Left lung (tissue), 14 donors: ENCODE measurements at places on chromosomes 12 and 14. TPM values are rescaled to one million over a fixed set of nuclear protein-coding genes. Genes with fewer than 3 reads are reported as not detected.

GRCh38 chr12:61780435-61780834, 479.8 kb upstream of the USP15 start:
- no peak overlapping the region for H3K4me3 ChIP-seq
- no peaks in the 10 kb centered on the region for H3K27me3 ChIP-seq
- H3K4me1 ChIP-seq: no peaks in the 10 kb centered on the region
- no peak for DNase-seq

DNA sequence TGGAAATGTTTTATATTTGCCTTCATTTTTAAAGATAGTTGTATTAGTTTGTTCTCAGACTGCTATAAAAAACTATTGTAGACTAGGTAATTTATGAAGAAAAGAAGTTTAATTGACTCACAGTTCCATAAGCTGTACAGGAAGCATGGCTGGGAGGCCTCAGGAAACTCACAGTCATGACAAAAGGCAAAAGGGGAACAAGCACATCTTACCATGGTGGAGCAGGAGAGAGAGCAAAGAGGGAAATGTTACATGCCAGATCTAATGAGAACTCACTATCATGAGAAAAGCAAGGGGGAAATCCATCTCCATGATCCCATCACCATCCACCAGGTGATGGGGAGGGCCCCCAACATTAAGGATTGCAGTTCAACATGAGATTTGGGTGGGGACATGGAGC, 35.5 kb upstream of the UNC79 start:
- H3K36me3 ChIP-seq: no peaks in the 10 kb centered on the region
- DNase-seq: no peak
- no peaks in the 10 kb centered on the region for H3K4me1 ChIP-seq
- H3K27me3 ChIP-seq: no peaks in the 10 kb centered on the region
- H3K27ac ChIP-seq: no peak overlapping the region

Gene PDZRN4
- 0.58 TPM for total RNA-seq

DNA sequence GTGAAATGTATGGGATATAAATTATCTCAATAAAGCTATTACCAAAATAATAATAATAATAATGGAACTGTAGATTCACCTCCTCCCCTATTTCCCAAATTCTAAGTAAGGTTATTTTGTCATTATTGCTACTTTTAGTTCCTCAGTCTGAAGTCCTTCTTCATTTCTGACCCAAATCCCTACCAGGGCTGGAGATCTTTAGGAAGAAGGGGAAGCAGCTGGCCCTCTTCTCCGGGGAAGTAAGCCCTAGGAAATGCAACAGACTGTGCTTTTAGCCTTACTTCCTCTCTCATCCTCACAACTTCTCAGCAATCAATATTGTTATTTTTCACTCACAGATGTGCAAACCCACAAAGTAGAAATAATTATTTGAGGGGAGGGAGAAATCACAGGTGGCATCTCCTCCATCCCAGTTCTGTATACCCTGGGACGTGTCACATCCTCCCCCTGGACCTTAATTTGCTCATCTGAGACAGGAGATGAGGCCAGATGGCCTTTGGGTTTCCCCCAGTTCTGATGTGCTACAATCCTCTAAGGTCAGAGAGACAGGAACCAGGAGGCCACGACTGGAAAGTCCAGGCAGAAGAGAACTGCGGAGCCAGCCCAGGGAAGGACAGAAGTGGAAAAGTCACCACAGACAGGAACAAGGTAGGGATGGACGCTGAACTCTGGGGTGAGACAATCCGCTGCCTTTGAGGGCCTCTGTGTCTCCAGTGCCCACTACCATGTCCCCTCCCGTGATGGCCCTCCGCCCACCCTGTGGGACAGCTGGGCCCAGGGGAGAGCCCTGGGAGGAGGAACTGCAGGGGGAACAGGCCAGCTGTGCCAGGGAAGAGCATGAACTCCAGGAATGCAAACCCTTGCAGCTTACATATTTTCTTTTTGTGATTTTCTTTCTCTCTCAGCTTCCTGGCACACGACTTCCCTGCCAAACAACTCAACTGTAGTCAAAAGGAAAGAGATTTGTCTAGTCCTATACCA, 10.6 kb upstream of the TNFRSF1A start:
- peak overlapping the region; percentile 73 for H3K27ac ChIP-seq
- peaks cover 61% of the 10 kb centered on the region for H3K4me1 ChIP-seq
- H3K36me3 ChIP-seq: peaks cover 9% of the 10 kb centered on the region

Gene PLXNC1
- total RNA-seq: 55.9 TPM

GRCh38 chr14:61620130-61620946, 75.0 kb upstream of the HIF1A start:
- no peak overlapping the region for H3K4me3 ChIP-seq
- peak overlapping the region; percentile 28 for H3K27ac ChIP-seq
- H3K4me1 ChIP-seq: peaks cover 20% of the 10 kb centered on the region
- no peak for DNase-seq
- H3K36me3 ChIP-seq: no peaks in the 10 kb centered on the region
- H3K27me3 ChIP-seq: no peaks in the 10 kb centered on the region

DNA sequence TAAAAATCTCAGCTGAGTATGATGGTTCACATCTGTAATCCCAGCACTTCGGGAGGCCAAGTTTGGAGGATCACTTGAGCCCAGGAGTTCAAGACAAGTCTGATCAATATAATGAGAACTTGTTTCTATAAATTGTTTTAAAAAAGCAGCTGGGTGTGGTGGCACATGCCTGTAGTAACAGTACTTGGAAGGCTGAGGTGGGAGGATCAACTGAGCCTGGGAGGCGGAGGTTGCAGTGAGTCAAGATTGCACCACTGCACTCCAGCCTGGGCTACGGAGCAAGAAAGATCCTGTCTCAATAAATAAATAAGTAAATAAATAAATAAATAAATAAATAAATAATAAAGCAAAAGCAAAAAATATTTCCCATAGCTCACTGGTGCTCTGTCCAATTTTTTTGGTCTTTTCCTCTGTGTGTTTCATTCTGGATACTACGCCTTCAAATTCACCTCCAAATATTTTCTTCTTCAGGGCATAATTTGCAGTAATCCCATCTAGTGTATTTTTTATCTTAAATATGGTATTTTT, 32.7 kb upstream of the SNX6 start:
- no peak overlapping the region for H3K4me3 ChIP-seq
- H3K27ac ChIP-seq: no peak overlapping the region
- peaks cover 15% of the 10 kb centered on the region for H3K4me1 ChIP-seq
- no peaks in the 10 kb centered on the region for H3K36me3 ChIP-seq
- no peak for DNase-seq

DNA sequence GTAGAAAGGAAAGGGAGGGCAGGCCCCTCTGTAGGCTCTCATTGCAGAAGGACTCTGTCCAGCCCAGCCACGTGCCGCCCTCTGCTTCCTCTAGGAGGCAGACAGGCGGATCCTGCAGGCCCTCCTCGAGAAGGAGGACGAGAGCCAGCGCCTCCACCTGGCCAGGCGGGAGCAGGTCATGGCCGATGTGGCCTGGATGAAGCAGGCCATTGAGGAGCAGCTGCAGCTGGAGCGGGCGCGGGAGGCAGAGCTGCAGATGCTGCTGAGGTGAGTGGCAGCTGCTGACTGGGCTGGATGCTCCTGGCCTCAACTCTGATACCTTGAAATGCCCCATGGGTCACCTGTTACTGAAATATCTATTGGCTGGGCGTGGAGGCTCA, 10.9 kb downstream of the TCHP start:
- H3K27ac ChIP-seq: no peak overlapping the region
- no peak for DNase-seq
- no peak overlapping the region for H3K4me3 ChIP-seq
- peaks cover 98% of the 10 kb centered on the region for H3K36me3 ChIP-seq
- no peaks in the 10 kb centered on the region for H3K27me3 ChIP-seq
